Posterior vena cava (tissue), 2 donors: ENCODE measurements at places on chromosomes 6 and 20.

DNA sequence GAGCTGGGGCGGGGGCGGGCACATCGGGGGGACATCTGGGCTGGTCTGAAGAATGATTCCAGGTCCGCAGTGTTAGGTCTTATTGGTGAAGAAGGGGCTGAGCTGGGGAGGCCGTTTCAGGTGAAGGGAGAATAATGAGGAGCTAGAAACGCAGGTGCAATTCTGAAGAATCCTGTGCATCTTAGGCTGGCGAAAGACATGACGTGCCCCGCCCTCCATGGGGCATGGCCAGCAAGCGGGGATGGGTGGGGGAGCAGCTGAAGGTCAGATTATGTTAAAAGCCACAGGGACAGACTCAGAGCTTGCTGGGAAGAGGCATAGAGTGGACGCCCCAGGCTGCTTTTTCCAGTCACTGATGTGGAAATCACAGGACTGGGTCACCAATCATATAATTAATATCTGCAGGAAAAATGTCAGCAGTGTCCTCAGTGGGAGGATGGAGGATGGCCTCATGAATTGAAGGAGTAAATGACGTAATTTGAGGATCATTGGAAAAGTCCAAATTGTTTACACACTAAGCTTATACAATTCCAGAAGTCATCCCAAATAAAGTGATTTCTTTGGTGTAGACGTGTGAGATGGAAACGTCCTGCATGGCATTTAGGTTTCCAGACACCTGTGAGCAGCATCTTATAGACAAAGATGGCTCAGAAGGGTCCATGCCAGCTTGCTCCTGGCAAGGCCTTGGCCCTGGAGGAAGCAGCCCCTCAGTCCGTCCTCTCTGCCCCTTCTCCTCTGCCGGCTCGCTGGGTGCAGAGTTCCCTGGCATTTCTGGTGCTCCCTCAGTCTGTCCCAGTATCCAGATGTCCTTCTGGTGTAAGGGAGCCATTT lies 109.6 kb upstream of the FRMD1 start:
- peak; percentile 72 for DNase-seq

- no peak for DNase-seq
Measured at GRCh38 chr20:61322151-61322865, 70.2 kb downstream of the CDH4 start.

DNA sequence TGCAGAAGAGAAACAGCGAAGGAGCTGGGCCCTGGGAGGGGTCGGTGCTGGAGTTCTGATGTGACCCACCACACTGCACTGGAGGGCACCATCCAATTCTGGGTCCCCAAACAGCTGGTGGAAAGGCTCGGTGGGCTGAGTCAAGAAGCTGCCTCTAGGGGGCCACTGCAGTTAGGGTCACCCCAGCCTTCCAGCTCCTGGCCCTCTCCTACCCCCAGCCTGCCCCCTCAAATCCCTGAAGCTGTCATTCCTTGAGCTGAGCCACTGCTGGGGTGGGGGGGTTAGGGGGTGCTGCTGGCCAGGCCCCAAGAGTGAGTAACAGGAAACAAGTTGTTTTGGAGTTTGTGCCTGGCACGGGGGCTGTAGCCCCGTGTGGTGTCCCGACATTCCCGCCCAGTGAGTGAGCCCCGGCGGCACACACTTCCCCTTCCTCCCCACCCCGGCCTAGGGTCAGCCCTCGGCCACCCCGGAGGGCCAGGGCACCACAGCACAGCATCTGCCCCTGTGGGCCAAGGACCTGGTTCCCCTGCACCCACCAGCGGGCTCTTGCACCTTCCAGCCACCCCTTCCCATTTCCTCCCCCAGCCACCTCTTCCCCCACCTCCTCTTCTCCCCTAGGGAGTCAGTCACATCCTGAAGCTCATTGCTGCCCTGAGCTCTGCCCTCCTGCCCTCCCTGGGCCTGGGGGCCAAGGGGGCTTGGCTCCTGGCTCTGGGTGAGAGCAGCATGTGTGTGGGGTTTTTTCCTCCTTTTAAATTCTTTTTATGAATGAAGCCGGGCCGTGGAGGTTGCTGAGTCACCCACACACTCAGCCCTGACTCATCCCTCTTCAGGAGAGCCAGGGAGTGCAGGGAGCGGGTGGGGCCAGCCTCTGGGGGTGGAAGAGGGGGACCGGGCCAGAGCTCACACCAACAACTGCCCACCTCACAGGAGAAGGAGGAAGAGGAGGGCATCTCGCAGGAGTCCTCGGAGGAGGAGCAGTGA lies 4.6 kb downstream of the SMIM29 start:
- peak; percentile 94 for DNase-seq

DNA sequence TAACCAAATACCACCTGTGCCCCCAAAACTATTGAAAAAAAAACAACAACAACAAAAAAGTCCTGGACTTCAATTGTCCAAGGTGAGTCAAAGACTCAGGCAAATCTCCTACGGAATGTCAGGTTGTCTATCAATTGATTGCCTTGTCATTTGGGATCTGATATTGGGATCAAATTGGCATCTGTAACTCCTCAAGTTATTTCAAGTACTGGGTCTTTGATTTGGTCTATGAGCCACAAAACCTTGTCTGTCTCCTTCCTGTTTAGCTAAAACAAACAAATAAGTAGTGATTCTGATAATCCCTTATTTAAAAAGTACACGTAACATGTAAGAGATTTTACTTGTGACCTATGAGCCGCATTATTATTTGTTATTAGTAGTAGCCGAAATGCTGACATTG lies 231.6 kb upstream of the ZNF217 start:
- DNase-seq = no peak

GRCh38 chr20:37885593-37886503 lies 17.1 kb upstream of the VSTM2L start:
- no peak for DNase-seq

- no peak for DNase-seq
Measured at GRCh38 chr6:163122365-163122764, 292.2 kb upstream of the QKI start.
